Muscle of back (tissue), 13 donors: ENCODE measurements at places on chromosomes 6 and 20.
A peak's percentile ranks its signal among the peaks of the same experiment; 100 is the strongest.

GRCh38 chr6:42393339-42393738 is 58.4 kb downstream of the TRERF1 start:
- no peak for DNase-seq

GRCh38 chr6:137170266-137171052 is 3.0 kb downstream of the IL22RA2 start:
- no peak for DNase-seq

DNA sequence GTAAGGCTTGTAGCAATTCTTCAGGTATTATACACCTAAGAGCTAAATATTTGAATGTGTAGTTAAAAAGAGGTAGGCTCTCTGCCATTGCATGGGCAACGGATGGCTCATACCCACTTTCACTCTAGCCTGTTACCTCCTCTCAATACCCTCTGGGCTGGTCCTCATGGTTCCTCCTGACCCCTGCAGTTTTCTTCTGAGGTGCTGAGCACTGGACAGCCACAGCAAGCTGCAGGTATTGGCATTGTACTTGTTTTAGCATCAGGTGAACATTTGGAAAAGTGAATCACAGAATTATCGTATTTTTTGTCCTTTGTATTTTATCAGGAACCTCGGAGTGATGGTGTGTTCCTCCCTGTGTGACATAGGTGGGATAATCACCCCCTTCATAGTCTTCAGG is 32.9 kb downstream of the SLC22A1 start:
- no peak for DNase-seq

- DNase-seq = no peak
Observed at GRCh38 chr20:21713470-21713869, 8.0 kb downstream of the PAX1 start.

DNA sequence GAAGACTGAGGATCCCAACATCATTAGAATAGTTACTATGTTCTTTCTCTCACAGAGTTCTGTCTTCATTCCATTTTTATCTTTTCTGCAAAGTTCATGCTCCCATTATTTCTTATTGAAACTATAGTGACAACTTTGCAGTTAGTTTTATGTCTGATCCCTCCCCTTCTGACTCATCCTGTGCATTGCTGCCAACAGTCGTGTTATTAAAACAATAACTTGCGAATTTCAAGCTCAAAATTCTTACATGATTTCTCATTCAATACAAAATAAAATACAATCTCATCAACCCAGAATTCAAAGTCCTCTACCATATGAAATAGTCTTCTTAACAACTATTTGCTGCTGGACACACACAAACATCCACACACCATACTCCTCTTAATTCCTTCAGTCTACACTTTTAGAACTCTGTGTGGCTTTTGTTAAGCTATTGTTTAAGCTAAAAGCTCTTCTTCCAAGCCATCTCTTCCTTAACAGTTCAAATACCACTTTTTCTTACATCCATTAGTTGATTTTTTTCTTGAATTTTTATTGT is 261.4 kb upstream of the IRAK1BP1 start:
- peak; percentile 80 for DNase-seq

DNA sequence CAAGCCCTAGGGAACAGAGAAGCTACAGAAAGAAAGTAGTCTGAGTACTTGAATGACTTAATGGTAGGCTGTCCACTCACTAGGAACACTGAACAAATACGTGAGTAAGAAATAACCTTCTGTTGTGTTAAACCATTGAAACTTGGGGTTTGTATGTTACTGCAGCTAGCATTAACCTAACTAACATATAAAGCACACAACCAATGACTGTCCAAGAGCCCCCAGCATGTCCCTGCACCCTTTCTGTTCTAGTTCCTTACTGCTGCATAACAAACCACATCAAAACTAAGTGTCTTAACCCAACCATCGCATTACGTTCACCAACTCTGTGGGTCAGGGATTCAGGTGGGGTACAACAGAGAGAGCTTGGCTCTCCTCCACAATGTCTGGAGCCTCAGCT is 10.5 kb upstream of the RNF8 start:
- no peak for DNase-seq

- peak; percentile 91 for DNase-seq
Observed at GRCh38 chr20:18739751-18740166, 73.8 kb upstream of the SCP2D1 start.

GRCh38 chr6:119077391-119077642 is 1.1 kb downstream of the FAM184A start:
- no peak for DNase-seq

GRCh38 chr20:2382833-2383232 is 2.1 kb downstream of the TGM6 start:
- DNase-seq = no peak

GRCh38 chr20:32098786-32099185 is 10.7 kb upstream of the TM9SF4 start:
- DNase-seq = no peak

GRCh38 chr20:15571056-15571455 is 1002.2 kb downstream of the KIF16B start:
- no peak for DNase-seq

GRCh38 chr20:699811-700338 is 24.3 kb upstream of the SCRT2 start:
- no peak for DNase-seq

- no peak for DNase-seq
Observed at GRCh38 chr6:81977486-81977885, 225.0 kb upstream of the TENT5A start.

DNA sequence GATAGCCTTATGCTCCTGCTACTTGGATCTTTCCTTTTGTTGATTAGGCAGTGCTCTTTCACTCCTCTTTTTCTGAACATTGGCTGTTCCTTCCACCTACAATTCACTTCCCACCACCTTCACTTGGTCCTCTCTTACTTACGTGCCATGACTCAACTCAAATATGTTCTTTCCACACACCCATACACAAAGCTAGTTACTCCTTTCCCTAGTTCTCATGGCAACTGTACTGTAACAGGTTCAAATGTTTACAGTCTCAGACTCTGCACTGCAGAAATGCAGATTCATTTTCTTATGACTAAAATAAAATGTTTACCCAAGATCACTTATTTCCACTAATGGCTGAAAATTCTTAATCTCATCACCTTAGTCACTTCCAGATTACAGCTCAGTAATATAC is 174.0 kb upstream of the TSHZ2 start:
- DNase-seq = no peak

- DNase-seq = no peak
Observed at GRCh38 chr6:168648240-168649125, 207.5 kb downstream of the SMOC2 start.

DNA sequence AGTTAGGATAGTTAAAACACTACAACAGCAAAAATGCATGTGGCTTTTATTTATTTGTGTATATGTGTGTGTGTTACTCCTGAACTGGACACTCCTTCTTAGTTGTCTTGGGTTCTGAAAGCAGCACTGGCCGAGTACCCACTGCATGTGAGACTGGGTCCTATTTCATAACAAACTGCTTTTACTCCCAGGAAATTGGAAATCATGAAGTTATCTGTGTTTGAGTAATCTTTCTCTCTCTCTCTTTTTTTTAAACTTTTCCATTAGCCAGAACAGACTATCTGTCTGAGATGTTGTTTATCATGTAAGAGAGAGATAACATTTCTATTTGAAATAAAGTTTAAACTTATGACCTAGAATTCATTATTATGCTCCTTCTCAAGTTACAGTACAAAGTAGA is 110.4 kb downstream of the LIN28B start:
- DNase-seq = no peak

DNA sequence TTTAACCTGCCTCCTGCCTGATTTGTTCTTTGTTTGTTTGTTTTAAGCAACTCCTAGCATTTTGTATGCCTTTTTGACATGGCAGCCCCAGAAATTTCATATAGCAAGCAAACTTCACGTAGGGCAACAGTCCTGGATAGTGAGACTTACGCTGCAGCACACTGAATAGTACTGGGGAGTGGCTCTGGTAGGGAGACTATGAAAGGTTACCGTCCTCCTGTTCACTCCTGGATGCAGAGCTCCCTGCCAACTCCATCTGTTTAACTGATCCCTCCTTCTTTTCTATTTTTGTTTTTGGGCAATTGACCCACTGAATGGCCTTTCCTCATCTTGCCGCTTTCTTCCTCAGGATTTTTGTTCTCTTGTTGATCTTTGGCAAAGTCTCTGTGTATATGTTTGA is 44.5 kb upstream of the BMP6 start:
- DNase-seq = no peak

- DNase-seq = no peak
Observed at GRCh38 chr6:1254326-1254725, 57.6 kb upstream of the FOXQ1 start.

DNA sequence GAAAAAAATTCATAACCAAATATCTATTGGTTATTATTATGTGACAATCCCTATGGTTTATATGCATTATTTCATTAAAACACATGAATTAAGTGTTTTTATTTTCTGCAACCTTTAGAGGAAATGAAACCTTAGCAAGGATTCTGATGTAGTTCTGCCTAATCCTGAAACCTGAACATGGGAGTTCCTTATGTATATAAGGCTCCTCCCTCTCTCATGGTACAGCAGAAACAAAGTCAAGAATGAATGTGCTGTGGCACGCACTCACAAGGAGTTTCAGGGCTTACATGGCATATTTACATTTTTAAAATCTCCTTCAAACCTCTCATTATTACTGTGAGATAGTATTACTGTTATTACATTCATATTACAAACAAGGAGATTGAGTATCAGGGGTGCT is 426.4 kb upstream of the CITED2 start:
- no peak for DNase-seq

- DNase-seq = no peak
Observed at GRCh38 chr6:123215211-123215610, 219.2 kb downstream of the CLVS2 start.

GRCh38 chr6:35363293-35363750 is 21.0 kb downstream of the PPARD start:
- peak; percentile 77 for DNase-seq

DNA sequence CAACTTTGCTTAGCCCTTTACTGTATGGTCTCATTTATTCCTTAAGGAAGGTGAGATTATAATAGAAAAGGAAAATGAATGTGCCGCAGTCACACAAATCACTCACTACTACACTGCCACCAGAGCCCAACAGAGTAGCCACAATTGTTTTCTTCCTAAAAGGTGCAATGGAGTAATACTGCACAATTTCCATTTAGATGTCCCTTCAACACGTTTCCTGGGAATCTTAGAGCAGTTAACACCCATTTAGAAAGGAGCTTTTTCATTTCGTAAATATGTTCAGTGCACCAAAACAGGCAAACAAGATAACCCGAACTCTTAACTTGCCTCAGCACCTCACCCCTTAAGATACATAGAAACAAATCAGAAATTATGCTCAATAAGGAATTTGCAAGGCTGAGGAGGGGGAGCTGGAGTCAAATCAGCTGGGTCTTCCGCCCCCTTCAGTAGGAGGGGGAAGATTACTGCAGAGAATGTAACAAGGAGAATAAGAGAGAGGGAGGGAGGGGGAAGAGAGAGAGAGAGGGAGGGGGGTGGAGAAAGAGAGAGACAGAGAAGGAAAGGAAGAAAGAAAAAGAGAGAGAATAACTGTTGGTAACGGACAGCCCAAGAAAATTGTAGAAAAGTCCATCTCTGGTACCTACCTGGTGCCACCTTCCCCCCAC is 155.5 kb downstream of the BCAS1 start:
- no peak for DNase-seq

- no peak for DNase-seq
Observed at GRCh38 chr6:4129446-4129845, 5.9 kb downstream of the ECI2 start.

DNA sequence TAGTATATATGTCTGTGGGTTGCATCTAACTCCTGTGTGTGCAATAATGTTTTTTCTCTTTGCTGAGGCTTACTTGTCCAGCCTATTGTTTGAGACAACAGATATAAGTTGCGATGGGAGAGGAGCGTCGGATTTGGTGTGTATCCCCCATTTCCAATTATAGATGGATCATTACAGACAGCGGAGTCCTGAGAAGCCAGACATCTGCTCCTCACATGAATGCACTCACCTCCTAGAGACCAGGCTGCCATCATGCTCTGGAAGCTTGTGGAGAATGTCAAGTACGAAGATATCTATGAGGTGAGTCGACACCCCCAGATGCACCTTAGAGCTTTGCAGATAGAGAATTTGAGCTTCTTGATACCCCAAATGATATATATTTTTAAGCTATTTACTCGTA is at the start of gene TFAP2B:
Gene TFAP2B (plus strand): TSS at position 199 of the 400 bp plus-strand sequence. CDS start 21 bp downstream, at position 220.
- DNase-seq = no peak

- DNase-seq = no peak
Observed at GRCh38 chr6:107661291-107661690, 162.8 kb downstream of the SCML4 start.

- no peak for DNase-seq
Observed at GRCh38 chr6:160253292-160253691, 5.3 kb downstream of the SLC22A2 start.

- no peak for DNase-seq
Observed at GRCh38 chr6:130955755-130956154, 107.3 kb downstream of the EPB41L2 start.

DNA sequence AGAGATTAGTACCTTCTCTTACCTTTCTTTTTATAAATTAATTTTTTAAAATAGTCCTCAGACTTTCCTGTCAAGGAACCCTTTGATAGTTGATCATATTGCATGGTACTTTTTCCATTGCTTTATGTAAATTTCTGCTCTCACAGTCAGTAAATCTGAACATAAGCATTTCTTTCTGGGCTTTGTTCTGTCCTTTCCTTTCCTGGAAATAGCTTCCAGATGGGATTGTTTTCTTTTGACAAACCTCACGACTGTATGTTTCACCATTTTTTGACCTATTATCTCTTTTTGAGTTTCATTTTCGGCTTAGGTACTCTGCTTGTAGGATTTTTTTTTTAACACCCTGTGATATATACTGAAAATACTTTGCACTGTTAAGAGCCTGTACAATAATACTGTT is 32.6 kb downstream of the UTRN start:
- DNase-seq = peak; percentile 75

DNA sequence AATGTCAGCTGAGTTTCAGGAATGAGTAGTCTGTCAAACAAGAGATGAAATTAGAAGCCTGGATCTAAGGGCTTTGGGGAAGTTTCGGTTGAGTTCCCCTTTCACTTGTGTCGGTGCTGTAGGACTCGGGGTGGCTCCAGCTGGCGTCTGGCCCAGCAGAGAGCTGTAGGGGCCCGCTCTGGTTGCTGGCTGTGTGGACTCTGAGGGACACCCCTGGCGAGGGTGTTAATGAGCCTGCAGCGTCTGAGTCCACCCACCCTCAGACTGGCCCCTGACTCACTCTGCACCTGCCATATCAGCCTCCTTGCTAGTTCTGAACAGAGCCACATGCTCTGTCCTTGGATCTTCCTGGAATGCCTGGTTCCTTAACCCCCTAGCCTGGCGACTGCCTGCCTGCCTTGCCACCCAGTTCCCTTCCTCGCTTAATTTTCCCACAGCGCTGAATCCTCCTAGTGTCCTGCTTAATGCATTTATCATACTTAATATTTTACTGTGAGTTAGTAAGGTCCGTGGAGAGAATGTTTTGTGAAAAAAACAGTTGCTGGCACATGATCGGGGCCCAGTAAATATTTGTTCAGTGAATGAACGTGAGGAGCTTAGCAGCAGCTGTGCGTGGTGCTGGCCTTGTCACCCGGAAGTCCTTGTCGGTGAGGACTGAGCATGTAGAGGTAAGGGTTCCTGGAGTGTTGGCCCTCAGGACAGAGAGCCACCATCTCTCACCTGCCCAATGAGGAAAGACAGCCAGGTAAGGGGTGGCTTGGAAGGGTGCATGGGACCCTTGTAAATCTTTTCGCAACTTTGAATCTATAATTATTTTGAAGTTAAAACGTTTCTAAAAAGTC is 1.6 kb downstream of the DNAJC5 start:
- DNase-seq = peak; percentile 24
